Renal cortex interstitium (tissue), 15 donors: ENCODE measurements at places on chromosomes 12 and 14. TPM values are rescaled to one million over a fixed set of nuclear protein-coding genes. Genes with fewer than 3 reads are reported as not detected.
A peak's percentile ranks its signal among the peaks of the same experiment; 100 is the strongest.

The RTL1 gene
- polyA plus RNA-seq, result 0.15 TPM

The FGF23 gene
- polyA plus RNA-seq, result 0.03 TPM

The LTB4R gene
- polyA plus RNA-seq, result 6.8 TPM

The EID3 gene
- polyA plus RNA-seq, result 4.9 TPM

The ARHGAP9 gene
- polyA plus RNA-seq, result 3.1 TPM

DNA sequence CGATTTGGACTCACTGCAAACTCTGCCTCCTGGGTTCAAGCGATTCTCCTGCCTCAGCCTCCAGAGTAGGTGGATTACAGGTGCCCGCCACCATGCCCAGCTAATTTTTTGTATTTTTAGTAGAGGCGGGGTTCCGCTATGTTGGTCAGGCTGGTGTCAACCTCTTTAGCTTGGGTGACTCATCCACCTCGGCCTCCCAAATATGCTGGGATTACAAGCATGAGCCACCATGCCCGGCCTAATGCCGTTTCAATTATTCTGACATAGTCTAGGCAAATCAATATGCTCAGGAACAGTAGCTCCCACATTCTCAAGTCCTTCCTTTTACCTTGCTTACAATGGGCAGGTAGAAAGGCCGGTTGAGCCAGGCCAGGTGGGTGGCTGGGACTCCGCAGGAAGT, 82.0 kb upstream of the EEA1 start:
- no peak for DNase-seq

DNA sequence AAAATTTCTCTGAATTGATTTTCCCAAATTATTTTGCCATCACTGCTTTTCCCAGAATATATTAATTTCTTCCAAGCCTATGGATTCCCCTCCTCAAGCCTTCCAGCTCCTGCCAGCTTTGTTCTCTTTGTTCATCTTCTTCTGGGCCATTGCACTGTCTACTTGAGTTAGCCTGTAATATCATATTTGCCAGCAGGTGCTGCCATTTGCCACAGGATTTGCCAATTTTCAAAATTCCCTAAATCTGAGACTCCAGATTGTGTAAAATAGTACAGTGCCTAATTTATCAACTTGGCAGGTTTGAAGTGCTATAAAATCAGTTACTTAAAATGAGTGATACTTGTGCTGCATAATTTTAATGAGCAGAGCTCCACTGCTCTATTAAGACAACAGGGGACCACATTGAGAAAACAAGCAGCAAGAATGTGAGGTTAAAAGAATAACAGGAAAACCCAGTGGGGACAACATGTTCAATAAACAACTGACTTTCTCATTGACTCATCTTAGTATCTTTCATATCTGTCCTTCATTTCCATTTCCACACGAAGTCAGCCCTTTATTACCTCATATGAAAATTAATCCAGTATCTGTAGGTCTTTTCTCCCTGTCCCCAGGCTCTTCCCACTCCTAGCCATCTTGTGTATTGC, 84.6 kb upstream of the CCDC196 start:
- DNase-seq, result no peak

DNA sequence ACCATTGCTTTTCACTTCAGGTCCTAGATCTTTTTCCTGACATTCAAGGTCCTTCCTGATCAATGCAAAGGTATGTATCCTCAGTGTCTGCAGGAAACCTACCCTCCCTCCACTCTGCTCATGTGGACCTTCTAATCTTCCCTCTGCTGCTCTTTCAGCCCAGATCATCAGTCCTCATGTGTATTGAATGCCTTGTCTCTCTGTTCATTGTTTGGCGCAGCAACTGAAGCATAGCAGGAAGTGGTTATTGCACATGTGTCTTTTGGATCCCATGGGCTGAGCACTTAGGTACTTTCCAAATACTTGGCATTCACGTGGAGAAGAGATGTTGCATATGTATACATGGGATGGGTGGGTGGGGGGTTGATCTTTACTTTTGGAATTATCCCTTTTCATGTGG, 4.3 kb upstream of the NIN start:
- no peak for DNase-seq

- no peak for DNase-seq
Measured at GRCh38 chr12:65495233-65495632, 216.8 kb downstream of the MSRB3 start.

- DNase-seq, result no peak
Measured at GRCh38 chr12:52241205-52241842, 8.3 kb downstream of the KRT7 start.

GRCh38 chr12:70966996-70967790, 46.7 kb upstream of the PTPRR start:
- DNase-seq, result no peak

GRCh38 chr12:106289196-106289681, 13.3 kb upstream of the TCP11L2 start:
- DNase-seq, result no peak

DNA sequence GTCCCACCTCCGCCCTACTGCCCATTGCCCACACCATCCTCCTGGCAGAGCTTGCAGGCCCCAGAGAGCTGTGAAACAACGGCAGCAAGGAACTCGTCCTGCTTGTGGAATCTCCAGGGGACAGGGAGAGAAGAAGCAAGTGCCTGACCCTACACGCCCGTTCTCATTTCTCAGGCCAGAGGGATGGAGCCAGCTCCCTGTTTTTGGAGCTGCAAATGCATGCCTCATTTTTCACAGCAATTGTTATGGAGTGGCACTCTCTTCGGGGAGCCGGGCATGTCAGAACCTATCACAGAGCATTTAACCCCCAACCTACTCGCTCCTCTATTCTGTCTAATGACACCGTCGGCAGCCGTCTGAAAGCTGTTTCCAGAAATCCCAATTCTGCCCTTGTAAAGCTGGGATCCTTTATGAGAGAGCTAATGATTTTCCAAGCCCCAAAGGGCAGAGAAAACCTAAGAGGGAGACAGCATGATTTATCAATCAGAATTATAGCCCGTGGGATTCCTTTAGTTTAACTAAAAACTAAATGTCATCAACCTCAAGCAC, 222.3 kb upstream of the NOS1 start:
- DNase-seq, result no peak

GRCh38 chr12:62106547-62107185, 153.5 kb upstream of the USP15 start:
- DNase-seq, result no peak

- DNase-seq, result no peak
Measured at GRCh38 chr12:97006585-97006984, 99.5 kb downstream of the NEDD1 start.

GRCh38 chr12:76781321-76781720, 17.4 kb downstream of the ZDHHC17 start:
- no peak for DNase-seq

GRCh38 chr12:111826316-111826715, 15.7 kb upstream of the MAPKAPK5 start:
- DNase-seq, result no peak

DNA sequence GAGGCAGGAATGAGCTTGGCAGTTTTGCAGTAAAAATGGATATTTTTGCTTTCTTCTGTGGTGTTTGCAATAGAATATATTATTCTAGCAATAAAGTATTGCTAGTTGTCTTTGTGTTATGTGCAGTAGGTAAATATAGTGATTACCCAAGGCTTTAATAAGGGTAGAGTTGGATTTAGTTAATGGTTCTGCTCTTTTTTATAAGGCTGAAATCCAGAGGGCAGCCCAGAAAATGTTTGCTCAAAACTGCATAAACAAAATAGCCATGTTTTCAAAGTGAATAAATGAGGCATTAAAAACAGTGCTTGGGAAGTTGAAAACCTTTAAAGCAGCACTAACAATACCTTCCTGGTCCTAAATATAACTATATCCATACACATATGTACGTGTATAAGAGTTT, 162.4 kb downstream of the SLC5A8 start:
- no peak for DNase-seq

GRCh38 chr14:74109369-74109768, 24.6 kb downstream of the LIN52 start:
- DNase-seq, result no peak

DNA sequence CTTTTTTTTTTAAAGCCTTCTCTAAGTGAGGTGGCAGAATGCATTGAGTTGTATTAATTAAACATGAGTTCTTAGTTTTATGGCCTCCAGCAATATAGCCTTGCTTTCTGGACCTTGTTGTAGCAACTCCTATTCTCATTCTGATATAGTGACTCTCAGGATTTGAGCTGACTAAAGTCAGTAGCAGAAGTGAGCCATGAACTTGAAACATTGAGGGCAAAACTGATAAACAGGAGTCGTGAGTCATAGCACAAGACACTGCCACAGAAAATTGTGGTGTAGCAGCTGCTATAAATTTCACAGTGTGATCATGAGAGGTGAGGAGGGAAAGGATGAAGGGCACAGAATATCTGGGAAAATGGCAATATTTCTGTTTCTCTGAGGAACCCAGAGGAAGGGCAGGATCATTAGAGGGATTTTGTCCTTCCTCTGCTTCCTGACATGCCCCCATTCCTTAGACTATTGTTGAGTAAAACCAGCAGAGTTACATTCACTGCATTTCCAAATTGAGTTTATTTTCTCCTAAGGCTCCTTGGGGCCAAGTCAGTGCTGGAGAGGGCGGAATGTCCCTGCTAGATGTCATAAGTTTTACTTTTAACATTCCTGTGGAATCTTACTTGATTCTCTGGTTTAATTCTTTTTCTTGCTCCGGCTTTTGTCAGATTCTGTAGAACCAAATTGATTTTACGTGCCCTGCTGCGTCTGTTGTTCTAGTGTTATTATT, 7.5 kb downstream of the KLRG1 start:
- DNase-seq, result no peak

DNA sequence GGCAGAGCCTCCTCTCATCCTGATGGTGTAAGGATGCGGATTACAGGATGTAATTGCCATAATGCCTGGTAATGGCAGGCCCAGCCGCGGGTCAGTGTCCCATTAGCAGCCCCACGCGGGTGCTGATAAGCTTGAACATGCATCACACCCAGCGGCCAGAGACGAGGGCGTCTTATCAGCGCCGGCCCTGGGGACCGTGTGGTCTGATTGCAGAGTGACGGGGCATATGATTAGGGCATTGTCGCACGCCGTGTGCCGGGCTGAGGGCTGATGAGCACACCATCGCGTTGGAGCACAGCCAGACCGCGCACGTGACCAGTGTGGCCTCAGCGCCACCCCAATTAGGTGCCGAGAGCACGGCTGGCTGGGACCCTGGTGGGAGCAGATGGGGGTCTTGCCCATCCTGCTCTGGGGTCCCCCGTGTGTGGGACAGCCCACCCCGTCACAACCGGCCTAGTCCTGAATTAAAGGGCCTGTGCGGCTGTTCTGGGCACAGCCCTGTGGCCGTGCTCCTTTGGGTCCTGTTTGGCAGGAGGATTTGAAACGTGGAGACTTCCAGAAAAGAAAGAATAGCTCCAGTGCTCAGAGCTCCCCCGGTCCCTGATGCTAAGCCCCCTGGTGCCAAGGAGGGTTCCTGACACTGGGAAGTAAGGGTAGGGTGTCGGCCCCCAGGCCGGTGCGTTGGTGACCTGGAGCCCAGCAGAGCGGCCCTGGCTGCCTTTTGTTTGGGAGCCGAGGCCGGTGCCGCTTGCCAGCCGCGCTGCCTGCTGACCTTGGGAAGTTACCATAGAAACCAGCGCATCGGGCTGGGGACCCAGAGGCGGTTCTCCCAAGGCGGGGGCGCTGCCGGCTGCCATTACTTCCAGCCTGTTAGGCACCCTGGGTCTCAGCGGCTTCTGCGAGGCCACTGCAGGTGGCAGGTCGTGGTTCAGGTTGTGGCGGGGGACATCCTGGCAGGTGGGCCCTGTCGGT, 20.7 kb downstream of the KIF26A start:
- DNase-seq, result no peak

DNA sequence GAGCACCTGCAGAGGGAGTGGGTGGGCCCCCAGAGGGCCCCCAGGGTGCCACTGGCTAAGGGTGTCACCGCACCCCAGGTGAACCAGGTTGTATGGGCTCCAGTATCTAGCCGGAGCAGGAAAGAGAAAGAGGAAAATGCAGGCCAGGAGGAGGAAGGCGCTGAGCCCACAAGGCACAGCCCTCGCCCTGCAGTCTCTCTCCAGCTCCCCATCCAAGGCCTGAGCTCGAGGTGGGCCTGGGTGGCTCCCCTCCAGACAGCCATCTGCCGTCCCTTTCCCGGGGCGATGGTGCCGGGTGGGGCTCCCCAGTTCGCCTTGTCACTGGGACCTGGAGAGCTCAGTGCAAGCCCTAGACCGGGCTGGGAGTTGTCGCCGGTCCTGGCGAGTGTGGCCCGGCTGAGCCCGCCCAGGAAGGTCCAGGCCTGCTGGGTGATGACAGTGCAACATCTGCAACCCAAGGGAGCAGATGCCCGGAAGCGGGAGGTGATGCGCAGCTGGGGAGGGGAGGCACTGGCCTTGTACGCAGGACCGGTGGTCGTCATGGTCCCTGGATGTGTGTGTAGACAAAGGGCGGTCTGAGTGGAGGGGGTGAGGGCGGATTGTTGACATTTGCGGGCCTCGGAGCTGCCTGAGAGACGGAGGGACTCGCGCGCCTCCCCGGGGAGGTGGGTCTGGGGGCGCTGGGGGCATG, 716 bp downstream of the TMEM179 start:
- no peak for DNase-seq

- no peak for DNase-seq
Measured at GRCh38 chr14:69625299-69626131, 14.1 kb downstream of the SUSD6 start.

DNA sequence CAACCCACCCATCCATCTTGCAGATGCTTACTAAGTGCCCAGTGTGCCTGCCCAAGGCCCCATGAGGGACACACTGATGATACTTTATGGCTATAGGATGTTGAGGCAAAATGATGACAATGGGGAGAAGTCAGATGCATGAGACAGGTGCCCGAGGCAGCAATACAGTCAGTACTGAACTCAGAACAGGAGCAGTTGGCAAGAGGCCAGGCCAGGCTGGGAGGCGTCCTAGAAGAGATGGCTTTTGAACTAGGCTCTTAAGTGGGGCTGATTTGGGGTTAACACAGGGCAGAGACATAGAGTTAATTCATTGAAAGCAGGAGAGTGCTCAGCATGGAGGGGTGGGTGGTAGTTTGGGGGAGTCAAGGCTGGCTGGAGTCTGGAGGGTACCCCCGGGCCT, 15.6 kb downstream of the PLBD2 start:
- DNase-seq, result no peak

GRCh38 chr14:67513631-67514108, 19.4 kb upstream of the PLEKHH1 start:
- DNase-seq, result no peak

GRCh38 chr12:101759396-101760047, 20.3 kb upstream of the SYCP3 start:
- peak; percentile 7 for DNase-seq
